Stimulated activated CD4-positive, alpha-beta T cell treated with anti-CD3 and anti-CD28 coated beads, Interleukin-1b, Interleukin-23, amount 100 ng/mL, for 24 hours (primary cell): ENCODE measurements at places on chromosomes 12 and 14.

DNA sequence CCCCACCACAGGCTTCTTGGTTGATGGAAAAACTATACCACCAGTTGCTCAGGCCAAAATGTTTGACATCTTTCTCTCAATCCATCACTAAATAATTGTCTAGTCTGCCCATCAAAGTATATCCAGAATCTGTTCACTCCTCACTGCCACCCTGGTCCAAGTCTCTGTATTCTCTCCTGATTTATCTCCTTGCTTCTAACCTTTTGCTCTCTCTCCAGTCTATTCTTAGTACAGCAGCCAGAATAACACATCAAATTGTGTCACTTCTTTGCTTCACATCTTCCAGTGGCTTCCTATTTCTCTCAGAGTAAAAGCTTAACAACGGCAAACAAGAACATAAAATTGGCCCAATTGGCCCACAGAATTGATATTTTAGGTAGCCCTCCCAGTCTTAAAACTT, 272.8 kb downstream of the IPO8 start:
- DNase-seq: no peak

DNA sequence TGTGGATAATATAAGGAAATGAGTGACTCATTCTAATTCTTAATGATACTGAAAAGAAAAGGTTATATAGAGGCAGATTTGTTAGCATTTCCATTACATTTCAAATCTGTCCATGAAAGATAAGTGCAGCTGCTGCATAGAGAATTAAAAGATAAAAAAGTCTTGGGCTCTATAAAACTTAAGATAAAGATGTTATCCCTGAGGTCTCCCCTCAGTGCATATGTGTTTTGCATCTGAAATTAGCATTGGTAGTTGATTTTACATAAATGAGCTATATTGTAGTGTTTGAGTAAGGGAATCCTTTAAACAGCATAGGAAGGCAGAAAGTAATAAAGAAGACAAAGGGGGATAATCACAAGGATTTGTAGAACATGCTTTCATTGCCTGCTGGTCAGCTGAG, 206.2 kb downstream of the FSCB start:
- DNase-seq: no peak

- DNase-seq: no peak
These were observed 245.7 kb upstream of the MDGA2 start for GRCh38 chr14:47921133-47921532.

- no peak for DNase-seq
These were observed 119.2 kb downstream of the PELI2 start for GRCh38 chr14:56237398-56237797.

GRCh38 chr14:72916174-72916573, 10.1 kb upstream of the DCAF4 start:
- DNase-seq: no peak

GRCh38 chr12:25585662-25586061, 32.6 kb upstream of the LMNTD1 start:
- DNase-seq: no peak
